ENCODE measurements at places on chromosomes 13 and 19. TPM values are rescaled to one million over a fixed set of nuclear protein-coding genes. Genes with fewer than 3 reads are reported as not detected.

CNFN gene
- total RNA-seq, result not detected

CACNG8 gene
- not detected for total RNA-seq

TNNI3 gene
- not detected for total RNA-seq

STOML3 gene
- not detected for total RNA-seq

RFPL4A gene
- not detected for total RNA-seq

RXFP2 gene
- total RNA-seq, result not detected

ZNF8 gene
- total RNA-seq, result 8.8 TPM

KCNRG gene
- total RNA-seq, result 4.0 TPM

Measured in osteoblast (primary cell).